ENCODE measurements at places on chromosomes 5 and 9.
A peak's percentile ranks its signal among the peaks of the same experiment; 100 is the strongest.

- no peak for DNase-seq
Measured at GRCh38 chr5:94707359-94707758, 88.9 kb downstream of the SLF1 start.

DNA sequence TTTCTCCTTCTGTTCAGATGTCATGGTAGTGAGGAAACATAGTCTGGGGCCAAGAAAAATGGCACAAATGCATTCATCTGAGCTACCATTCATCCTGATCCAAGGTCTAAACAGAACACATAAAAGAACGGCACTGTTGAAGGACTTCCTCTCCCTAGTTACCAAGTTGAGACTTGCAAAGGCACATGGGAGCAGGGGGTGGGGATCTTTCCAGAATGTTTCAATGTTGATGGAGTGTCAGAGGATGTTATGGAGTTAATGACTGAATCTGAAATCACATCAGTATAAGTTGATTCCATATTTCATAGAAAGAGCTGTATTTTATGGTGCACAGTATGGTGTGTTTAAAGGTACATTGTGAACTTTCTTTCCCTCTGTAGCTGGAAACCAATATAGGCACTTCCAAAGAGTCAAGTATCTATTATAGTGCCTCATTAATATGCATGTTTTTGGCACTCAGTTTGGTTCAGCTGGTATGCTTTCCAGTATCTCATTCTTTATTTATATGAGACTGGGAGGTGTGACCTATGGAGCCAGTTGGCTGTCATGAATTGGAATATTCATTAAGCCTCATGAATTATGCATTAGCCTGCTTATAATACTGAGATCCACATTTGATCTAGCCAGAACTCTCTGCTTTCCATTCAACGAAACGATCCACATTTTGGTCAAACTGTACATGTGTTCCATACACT is 603.0 kb downstream of the NR2F1-AS1 start:
- DNase-seq, result no peak

DNA sequence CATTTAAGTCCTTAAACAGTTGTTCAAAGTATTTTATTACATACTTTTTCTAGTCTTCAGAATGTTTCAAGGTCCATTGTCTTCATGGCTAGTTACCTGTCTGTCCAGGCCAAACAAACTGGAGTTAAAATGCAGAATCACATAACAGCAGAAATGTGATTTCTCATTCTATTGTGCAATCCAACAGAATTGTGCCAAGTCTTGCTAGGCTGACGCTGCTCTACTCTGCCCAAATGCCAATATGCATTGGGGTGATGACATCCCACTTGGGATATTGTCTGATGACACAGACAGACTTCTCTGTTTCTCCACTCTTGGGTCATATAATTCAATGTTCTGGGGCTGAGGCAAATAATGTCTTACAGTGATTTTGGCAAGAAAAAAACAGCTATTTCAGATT is 5.2 kb upstream of the SLC22A5 start:
- DNase-seq, result peak; percentile 60

DNA sequence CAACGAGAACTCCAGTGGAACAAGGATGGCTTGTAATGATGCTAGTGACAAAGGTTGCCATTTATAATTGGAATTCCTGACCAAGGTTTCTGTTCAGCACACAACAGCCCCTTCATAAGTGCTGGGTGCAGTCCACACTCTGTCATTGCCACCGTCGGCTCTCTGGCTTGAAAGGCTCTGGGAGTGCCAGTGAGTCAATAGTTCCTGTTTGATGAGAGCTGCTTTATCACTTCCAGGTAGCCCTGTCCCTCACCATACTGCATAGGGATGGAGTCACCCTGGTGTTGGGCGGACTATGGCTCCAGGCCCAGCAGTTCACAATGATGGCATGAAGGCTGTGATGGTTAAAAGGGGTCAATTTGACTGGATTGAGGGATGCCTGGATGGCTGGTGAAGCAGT is 34.6 kb upstream of the SEMA4D start:
- DNase-seq, result no peak

GRCh38 chr5:127805448-127805847 is 102.3 kb downstream of the CCDC192 start:
- no peak for DNase-seq

DNA sequence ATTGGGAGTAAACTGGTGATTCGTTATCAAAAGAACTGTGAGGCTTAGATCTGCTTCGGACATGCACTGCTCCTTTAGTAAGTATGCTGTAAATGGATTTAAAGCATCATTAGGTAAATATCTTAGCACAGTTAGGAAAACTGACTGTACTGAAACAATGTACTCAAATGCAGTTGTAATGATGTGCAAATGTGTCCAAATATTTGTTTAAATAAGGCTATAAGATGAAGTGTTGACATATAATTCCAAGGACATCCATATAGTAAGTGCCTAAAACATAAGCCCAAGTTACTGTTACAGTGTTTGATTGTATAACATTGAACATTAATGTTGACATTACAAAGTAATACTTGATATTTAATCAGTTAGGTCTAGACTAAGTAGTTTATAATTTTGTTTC is 512.5 kb upstream of the CDH18 start:
- no peak for DNase-seq

DNA sequence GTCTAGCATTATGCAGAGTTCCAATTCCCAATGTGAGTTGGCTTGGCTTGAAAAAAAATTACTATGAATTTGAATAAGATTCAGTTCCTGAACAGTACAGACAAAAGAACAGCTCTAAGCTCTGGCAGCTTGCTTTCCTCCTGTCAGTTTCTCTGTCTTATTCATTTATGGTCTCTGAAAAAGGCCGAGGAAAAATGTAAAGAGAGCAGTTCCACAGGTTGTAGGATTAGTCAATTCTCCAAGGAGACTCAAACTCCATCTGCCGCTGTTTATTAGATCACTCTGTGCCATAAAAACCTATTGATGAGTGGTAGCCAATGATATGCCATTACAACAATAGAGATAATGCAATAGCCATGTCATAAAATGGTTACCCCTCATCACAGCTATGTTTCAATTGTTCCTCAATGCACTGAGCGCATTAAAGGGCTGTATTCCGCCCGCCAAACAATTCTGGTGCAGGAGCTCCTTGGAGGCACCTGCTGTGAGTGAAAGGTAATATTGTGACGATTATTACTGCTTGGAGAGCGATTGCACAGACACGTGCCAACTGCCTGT is 188.2 kb downstream of the ARRDC3 start:
- no peak for DNase-seq

DNA sequence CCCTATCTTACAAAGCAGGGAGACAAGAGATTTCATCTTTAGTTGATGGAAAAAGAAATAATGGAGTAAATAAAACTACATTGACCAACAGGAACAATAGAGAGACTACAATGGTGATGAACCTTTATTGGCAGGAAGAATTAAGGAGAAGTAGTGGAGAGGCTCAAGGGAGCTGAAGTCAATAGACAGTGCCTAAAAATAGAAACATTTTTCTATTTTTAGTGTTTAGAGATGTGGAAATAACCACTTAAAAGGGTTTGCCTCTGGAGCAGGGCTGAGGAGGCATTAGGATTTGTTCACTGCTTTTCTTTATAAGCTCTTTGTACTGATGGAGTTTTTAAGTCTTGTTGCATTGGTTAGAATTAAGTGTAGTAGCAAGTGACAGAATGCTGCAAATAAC is 98.4 kb upstream of the ERCC6L2 start:
- DNase-seq, result no peak

- DNase-seq, result peak; percentile 91
Measured at GRCh38 chr9:133558191-133559126, 24.0 kb downstream of the ADAMTSL2 start.

GRCh38 chr5:40224421-40224820 is 455.3 kb upstream of the PTGER4 start:
- no peak for DNase-seq

DNA sequence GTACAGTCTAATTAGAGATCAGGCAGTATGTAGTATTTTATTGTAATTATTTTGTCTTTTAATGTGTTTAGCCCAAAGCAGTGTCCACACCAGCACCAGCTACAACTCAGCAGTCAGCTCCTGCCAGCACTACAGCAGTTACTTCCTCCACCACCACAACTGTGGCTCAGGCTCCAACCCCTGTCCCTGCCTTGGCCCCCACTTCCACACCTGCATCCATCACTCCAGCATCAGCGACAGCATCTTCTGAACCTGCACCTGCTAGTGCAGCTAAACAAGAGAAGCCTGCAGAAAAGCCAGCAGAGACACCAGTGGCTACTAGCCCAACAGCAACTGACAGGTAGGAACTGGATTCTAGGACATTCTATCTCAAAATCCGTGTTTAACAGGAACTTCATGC is 23.2 kb downstream of the RAD23B start:
- no peak for DNase-seq

DNA sequence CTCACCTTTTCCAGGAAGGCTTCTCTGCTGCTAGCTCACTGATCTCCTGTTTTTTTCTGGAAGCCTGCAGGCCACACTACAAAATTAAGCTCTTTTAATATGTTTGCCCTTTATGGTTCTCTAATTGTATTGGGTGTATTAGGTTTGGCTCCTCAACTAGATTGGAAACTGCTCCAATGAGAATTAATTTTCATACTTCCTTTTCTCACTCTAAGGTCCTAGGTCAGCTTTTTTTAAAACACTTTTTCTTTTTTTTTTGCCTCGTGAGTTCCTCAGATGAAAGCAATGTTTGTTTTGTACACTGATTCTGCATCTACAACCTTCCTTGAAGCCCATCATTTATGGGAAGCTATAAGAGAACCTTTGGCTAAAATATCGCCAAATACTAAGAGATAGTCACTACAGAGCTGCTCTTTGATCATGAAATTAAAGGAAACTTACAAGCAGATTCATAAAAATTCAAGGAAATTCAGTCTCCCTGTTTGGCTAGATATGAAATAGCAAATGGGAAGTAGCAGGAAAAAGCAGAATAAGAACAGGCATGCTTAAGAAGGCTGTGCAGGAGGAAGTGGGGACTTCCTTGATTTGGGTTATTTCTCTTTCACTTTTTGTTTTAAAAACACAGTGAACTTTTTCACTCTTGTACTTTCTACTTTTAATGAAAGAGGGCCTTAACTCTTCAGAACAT is 55.2 kb upstream of the FYB1 start:
- DNase-seq, result no peak

- DNase-seq, result no peak
Measured at GRCh38 chr9:133470427-133470924, 8.4 kb downstream of the SLC2A6 start.

DNA sequence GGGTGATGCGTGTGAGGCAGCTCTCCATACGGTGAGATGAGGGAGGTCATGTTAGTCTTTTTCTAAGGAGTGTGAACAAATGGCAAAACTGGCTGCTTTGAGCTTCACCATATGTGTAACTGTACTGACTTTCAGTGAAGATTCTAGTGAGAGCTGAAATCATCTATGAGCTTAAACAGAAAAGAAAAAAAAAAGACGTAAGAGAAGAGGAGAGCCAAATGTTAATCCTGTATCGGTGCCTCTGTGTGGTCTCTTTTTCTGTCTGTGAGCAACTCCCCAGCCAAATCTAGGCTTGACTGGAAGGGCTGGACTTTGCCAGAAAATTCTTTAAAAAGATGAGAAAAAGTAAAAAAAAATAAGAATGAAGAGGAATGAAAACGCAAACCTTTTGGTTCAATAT is 209.7 kb upstream of the TUT7 start:
- DNase-seq, result no peak

DNA sequence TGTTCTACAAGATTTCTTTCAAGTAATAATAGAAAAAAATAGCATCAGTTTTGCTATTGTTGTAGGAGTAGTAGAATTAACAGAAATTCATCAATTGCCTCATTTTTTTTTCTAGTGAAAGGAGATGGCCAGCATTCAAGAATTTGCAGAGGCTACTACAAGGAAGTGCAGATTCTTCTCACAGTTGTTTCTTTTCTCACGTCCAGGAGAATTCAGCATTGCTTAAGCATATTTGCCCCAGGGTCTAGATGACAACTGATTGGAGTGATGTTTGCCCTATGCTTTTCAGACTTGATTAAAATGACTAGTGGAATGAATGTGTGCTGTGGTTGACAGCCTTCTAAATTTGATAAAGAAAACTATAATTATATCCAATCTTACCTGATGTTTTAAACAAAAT is 46.6 kb upstream of the SLC12A2 start:
- no peak for DNase-seq

DNA sequence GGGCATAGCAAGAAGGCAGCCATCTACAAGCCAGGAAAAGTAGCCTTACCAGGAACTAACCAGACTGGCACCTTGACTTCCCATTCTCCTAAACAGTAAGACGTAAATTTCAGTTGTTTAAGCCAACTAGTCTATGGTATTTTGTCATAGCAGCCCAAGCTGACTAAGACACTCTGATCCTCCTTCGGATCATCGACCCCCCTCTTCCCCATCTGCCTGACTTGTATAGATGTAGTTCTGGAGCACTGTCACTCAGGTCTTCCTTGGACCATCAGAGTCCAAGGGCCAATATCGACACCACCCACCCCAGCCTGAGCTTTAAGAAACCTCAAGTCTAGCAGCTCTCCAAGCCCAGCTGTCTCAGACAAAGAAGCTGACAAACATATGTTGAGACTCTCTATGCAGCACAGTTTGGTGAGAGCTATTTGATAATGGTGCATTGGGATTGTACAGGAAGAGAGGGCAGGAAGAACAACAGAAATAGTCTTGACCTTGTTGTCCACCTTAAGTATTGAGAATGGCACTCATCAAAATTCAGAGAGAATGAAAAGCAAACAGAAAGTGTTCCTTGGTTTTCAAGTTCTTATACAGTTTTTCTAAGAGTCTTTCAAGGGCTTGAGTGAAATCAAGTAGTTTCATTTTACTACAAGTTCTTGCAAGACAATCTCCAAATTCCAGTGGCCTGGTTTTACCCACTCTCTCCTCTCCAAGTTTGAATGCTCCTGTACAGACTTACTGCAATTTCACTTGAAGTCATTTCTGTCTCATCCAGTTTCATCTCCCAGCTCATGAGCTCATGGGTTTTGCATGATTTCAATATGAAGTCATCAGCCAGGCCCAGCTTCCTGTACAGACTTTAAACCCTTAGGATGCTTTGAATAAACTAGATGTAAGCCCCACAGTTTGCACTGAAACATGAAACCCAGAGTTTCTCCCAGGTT is 122.3 kb upstream of the RAI14 start:
- peak; percentile 40 for DNase-seq

DNA sequence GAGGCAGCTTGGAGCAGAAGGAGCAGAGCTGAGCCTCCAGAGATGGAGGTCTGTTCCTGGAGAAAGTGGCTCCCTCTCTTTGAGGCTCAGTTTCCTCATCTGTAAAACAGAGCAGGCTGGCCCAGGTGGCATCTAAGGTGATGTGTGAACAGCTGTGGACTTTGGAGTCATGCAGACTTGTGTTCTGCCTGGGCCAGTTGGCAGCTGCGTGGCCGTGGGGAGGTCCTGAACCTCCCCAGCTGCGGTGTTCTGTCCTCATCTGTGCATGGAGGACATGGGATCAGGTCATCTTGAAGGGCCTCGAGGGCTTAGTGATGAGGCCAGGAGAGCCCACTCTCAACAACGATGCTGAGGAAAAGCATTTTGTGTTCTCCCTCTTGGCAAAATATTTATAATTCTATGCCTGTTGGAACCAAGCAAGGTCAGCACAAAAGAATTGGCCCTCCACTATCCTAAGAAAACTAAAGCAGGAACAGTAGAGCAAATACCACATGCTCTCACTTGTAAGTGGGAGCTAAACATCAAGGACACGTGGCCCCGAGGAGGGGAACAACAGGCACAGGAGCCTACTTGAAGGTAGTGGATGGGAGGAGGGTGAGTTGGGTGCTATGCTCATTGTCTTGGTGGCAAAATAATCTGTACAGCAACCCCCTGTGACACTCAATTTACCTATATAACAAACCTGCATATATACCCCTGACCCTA is 63.2 kb upstream of the COL15A1 start:
- DNase-seq, result no peak

- peak; percentile 91 for DNase-seq
Measured at GRCh38 chr5:139696894-139697658, 48.9 kb downstream of the CXXC5 start.

- DNase-seq, result no peak
Measured at GRCh38 chr5:95892784-95893354, 68.8 kb downstream of the ELL2 start.

GRCh38 chr9:131423171-131423581 is 29.3 kb downstream of the PRRC2B start:
- DNase-seq, result peak; percentile 83

Data from AG08396 (cell line).